ENCODE measurements at places on chromosomes 3 and 15.

GRCh38 chr15:58307313-58307961 lies 124.4 kb upstream of the LIPC start:
- no peak for DNase-seq

GRCh38 chr3:109899925-109900324 lies 562.6 kb upstream of the DPPA4 start:
- no peak for DNase-seq

GRCh38 chr3:176354843-176355242 lies 842.4 kb downstream of the TBL1XR1 start:
- DNase-seq, result no peak

- no peak for DNase-seq
Measured at GRCh38 chr15:44158111-44158510, 37.0 kb downstream of the FRMD5 start.

DNA sequence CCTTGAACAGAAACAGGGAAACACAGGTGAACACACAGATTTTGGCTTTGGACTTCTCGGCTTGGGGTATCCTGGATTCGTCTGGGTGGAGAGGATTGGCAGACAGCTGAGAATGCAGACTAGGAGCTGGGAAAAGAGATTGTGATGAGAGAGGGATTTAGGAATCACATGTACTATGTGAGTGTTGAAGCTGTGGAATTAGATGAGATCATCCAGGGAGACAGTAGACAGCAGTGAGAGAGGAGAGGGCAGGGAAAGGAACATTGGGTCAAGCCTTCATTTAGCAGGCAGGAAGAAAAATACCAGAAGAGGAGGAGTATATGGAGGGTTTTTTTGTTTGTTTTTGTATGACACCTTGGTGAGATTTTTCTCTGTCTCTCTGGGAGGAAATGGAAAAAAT lies 262.1 kb upstream of the TBL1XR1 start:
- DNase-seq, result no peak

DNA sequence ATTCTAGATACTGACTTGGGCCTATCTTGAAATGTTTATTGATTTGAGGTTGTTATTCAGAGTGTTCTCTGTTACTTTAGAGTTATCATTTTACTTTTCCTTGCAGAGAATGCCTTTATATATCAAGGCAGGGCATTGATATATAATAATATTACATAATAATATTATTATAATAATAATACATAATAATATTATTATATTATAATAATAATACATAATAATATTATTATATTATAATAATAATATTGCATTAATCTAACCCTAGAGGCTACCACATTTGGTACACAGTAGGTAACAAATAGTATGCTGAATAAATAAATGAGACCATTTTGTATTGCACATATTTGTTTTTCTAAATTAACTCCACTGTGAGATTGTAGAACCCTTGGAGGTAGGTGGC lies 216.3 kb downstream of the EFHB start:
- DNase-seq, result no peak

DNA sequence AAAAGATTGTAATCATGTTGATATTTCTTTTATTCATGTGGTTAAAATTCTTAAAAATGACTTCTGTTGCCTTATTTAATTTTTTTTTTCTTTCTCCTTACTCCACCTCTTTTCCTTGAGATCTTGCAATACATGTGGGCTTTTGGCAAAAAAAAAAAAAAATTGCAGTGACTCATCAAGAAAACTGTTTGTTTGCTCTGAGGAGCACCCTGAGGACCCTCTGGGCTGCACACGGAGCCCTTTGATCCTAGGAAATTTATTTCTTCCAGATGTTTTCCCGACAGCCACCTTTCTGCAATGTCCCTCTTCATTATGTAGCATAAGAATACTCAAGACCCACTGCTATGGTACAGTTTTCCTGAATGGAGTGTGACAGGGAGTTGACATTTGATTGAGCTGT lies 371.7 kb downstream of the ZBTB20 start:
- no peak for DNase-seq

Measured in HuH-7 (cell line).